Stimulated activated CD4-positive, alpha-beta T cell treated with anti-CD3 and anti-CD28 coated beads, Interleukin-2, amount 100 ng/mL, for 24 hours (primary cell): ENCODE measurements at places on chromosomes 4 and X.

DNA sequence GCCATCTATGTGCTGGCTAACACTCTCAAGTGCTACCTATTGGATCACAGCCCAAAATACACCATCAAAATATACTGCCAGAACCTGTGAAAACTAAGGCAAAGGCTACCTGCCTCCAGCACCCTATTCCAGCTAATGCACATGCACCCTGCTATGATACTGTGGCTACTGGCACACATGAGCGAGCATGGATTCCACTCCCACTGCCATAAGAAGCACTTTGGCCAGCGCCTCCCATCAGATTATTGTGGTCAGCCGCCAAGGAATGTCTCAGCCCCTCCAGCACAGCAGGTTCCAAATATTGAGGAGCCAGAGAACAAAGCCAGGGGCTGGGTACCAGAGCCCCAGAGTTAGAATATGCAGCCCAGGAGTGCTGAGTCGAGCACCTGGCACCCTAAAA, 32.5 kb upstream of the TMPRSS11F start:
- no peak for DNase-seq

DNA sequence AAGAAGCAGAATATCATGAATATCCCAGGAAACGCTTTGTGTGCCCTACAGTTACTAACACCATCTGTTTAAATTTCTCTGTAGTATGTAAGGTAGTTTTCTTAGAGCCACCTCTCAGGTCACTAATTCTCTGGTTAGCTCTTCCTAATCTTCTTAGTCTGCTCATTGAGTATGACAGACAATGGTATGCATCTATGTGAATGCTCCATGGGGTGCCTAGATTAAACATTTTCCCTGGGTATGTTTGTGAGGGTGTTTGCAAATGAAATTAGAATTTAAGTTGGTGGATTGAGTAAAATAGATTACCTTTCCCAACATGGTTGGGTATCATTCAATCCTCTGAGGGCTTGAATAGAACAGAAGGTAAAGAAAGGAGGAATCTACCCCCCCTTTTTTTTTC, 233.0 kb downstream of the PCDH18 start:
- no peak for DNase-seq

GRCh38 chr4:89109841-89110540, 1.3 kb upstream of the TIGD2 start:
- no peak for DNase-seq

- DNase-seq, result no peak
Measured at GRCh38 chr4:71784569-71785197, 804 bp upstream of the GC start.

- DNase-seq, result no peak
Measured at GRCh38 chr4:152516156-152516555, 19.7 kb downstream of the FBXW7 start.

DNA sequence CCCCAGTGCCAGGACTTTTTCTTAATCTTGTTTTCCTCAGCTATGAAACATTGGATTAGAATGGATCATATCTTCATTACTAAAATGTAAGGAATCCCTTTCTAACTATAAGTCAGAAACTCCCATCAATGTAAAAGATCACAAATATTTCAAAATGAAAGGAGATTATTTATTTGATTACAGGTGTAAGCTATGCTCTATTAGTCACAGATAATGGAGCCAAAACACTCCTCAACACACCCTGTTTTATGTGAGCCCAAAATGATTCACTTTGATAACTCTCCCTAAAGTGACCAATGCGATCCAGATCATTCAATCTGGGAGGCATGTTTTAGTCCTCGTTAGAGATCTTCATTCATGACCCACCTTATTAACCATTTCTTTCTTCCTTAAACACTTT, 566.7 kb upstream of the TENM3 start:
- DNase-seq, result no peak

DNA sequence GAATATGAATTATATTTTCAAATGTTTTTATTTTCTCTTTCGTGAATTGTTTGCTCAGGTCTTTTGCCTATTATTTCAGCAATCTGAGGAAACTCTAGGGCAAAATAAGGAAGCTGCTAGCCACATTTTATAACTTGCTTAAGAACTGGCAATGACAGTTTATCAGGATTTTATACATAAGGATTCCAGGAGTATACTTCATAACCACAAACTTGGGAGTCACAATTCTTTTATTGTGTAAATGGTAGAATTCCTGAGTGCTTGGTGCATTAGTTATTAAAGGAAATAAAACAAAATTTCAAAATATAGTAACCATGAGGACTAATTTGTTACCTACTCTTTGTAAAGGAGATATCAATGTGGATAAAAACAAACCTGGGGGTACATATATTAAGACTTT, 54.4 kb downstream of the PALLD start:
- no peak for DNase-seq

DNA sequence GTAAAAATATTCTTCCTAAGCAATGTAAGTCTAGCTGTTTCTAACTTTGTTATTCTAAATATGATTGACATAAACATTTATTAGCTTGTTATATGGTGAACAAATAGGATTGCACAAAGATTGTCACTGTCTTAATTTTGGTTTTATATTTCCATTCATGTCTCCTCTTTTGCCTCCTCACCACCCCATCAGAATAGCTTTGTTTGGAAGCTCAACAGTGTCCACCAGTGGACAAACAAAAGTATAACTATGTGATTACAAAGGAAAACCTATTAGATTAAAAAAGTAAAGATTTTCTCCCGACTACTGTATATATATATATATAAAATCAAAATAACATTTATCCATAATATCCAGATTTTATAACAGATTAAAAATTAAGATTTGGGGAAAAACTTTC, 468.2 kb downstream of the ZIC3 start:
- DNase-seq, result no peak

- no peak for DNase-seq
Measured at GRCh38 chr4:112973750-112974251, 75.7 kb upstream of the ANK2 start.

GRCh38 chr4:137389911-137390520, 142.3 kb downstream of the PCDH18 start:
- no peak for DNase-seq

DNA sequence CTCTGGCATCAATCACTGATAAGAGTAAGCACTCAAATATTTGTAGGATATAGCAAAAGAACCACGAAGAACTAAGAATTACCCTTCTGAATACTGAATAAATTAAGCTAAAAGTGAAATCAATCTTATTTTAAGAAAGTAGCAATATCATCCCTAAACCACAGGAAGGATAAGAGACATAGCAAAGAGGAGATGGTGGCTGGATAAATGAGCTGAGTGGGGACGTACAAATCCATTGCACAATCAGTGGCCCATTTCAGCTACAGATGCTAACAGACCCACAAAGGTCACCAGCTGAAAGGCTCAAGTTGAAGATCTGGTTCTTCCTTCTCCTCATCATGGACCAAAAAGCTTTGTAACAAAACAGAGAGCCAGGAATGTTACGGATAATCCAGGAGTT, 77.1 kb downstream of the SLC9A7 start:
- DNase-seq, result no peak

GRCh38 chr4:163611182-163611581, 116.7 kb downstream of the TMA16 start:
- no peak for DNase-seq

DNA sequence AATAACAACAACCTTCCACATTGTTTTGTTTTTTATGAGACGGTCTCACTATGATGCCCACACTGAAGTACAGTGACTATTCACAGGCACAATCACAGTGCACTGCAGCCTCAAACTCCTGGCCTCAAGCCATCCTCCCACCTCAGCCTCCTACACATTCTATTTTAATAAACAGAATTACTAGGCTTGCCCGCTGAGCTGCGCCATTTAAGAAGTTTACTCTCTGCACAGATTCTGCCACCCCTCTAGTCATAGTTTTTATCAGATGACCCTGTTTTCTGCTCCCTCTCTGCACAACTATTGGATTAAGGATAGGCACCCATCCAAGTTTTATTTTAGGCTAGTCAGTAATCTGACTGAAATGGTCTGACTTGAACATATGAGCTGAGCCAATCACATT, 11.3 kb upstream of the COX18 start:
- DNase-seq, result no peak

DNA sequence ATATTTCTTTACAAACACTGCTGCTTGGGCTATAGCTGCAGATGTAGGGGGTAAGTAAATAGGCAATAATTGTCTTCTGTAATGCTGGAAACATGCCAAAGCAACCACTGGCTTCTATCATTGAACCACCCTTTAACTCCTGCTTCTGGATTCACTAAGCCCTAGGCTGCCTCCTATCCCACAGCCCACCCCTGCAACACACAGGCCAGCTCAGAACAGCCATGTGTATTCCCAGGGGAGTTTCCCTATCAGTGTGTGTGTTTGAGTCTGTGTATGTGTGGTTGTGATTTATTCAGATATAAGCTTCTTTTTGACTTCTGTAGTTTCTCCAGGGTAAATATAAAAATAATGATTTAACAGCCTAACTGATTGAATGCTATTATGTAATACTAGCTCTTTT, 291.3 kb downstream of the PCDH10 start:
- DNase-seq, result no peak

GRCh38 chrX:350534-351323, 32.1 kb upstream of the GTPBP6 start:
- DNase-seq, result no peak

DNA sequence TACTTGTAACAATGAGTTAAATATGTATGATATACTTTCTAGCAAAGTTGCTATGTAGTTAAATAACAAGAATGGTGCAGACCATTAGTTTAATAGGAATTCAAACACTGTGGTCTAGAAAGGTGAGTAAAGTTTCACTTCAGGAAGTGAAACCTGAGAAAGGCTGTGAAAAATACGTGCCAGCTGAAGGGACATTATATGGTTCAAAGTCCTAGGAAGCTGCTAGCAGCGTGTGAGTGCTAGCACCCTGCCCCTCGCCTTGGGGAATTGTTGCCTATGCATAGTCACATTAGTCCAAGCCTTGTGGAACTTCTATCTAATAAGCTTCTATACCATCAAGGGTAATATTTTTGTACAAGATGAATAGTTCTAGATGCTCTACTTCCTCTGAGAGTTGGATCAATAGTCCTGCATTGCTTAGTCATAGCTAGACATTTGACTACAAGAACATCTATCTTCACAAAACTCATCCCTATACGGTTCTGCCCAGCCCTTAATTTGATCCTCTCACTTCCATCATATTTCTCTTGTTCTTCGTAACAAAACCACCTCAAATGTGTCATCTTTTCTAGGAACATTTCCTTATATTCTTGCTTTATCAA, 45.8 kb upstream of the ARSJ start:
- no peak for DNase-seq

DNA sequence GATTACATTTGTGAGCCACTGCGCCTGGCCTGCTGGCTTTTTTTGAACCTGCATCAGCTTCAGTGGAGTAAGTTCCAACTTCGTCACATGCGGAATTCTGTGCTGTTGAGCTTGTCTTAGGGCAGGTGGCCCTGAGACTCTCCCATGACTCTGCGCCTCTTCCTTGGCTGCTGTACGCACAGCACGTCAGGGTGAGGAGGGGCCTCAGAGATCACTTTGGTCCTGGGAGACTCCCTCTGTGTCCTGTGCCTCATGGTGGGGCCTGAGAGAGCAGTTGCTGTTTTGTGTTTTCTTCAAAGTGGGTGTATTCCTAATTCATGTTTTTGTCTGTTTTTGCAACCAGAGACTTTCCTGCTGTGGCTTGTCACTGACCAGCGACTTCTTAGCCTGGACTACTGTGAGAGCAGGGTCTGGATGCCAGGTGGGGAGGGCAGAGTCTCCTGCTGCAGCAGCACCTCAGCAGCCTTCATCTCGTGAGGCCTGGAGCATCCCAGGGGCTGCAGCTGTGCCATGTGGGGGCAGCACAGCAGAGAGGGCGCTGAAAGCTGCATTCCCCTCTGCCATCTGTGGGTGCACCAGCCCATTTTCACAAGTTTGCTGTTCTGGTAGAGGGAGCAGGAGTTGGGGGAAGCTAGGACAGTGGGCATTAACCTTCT, 107.8 kb downstream of the TNIP2 start:
- no peak for DNase-seq

DNA sequence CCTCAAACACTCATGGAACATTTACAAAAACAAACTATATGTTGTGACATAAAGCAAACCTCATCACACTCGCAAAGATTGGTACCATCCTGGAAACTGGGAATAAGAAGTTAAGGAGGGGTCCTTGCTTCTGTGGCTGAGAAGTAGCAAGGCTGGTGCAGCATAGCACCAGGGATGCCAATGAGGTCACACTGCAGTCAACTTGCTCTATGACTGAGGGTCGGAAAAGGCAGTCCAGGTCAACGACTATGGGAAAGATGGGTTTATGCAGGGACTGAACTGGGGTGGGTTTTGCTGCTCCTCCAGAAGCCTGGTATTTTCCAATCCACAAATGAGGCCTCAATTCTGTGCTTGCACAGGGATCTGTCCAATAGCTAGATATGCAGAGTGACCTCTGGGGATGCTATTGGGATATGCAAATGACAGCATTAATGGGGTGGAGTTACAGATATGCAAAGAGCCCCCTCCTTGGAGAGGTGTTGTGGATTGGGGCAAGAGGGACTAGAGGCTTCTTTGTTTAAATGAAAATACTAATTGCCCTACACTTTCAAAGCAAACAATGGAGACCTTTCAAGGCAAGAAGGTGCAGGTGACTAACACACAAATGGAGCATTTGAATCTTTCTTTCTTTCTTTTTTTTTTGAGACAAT, 7.2 kb upstream of the IL13RA1 start:
- no peak for DNase-seq

GRCh38 chr4:156690572-156690971, 281.0 kb downstream of the PDGFC start:
- no peak for DNase-seq

DNA sequence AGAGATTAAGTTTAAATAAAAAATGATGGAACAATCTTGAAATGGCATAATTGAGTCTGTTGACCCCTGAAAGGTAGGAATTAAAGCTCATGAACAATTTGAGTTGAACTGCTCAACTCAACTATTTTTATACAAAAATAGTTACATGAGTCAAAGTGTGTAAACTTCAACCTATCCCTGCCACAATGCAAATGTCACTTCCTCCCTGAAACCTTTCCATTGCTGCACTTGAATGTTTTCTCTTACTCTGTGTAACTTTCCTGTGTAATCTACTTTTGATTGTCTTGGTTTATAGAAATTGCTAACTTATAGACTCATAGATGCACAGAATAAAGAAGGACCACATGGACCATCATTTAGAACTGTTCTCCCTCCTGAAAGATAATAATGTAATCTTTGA, 218.5 kb downstream of the GBA3 start:
- no peak for DNase-seq

DNA sequence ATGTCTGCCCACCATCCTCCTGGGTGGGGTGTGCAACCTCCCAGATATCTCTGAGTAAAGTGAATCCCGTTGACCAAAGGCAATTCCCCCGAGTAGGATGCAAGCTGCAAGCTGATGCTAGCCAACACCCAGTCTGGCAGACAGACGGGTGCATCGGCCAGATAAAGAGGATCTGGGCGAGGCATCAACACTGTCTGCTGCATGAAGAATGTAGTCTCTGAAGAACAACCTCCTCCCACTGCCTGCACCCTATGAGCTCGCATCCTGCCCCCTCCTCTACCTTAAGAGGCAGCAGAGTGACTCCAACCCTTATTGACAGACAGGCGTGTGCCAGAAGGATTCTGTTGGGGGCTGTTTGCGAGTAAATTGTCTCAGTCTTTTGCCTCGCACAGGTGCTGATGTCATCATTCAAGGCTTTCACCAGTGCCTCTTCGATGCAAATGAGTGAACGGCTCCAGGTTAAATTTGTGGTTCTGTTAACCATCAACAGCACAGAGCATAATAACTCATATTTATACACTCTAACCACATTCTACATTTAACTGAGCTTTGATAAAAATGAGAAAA, 546.9 kb downstream of the BCOR start:
- DNase-seq, result no peak

GRCh38 chrX:12548746-12549145, 242.5 kb upstream of the PRPS2 start:
- no peak for DNase-seq
